ENCODE measurements at places on chromosomes 7 and 10.

- DNase-seq: no peak
These were observed 108.1 kb downstream of the PTN start for GRCh38 chr7:137235434-137235833.

DNA sequence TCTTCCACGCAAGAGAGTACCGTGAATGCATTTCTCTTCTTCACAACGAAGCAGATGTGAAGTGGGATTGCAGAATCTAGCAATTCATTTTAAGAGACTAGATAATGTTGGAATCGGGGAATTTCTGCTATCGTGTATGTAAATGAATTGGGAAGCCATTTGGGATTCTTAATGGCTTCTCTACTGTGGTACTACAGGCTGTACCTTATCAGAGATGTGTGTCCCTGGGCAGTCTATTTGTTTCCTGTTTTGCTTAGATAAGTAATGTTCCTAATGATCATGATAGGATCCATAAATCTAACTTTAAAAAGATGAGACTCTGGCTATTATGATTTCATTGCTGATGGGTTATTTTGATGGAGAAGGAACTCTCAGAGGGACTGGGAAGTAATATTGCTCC lies 320.6 kb downstream of the REEP3 start:
- no peak for DNase-seq

GRCh38 chr7:50226669-50227068 lies 77.8 kb upstream of the IKZF1 start:
- no peak for DNase-seq

DNA sequence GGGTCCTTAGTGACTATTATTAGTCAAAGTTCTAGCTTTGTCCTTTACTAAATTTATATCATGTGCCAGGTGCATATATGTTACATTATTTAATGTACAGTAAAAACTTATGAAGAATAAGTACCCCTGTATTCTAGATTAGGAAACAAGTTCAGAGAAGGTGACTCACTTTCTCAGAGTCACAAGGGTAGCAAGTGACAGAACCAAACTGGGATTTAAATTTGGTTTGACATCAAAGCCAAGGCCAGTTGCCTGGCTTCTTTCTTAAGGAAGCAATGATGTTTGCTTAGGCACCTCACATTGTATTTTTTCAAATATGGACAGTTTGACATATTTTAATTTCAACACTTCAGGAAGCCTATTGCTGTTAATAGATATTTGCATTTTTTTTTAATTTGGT lies 2.5 kb downstream of the LSM8 start:
- no peak for DNase-seq

DNA sequence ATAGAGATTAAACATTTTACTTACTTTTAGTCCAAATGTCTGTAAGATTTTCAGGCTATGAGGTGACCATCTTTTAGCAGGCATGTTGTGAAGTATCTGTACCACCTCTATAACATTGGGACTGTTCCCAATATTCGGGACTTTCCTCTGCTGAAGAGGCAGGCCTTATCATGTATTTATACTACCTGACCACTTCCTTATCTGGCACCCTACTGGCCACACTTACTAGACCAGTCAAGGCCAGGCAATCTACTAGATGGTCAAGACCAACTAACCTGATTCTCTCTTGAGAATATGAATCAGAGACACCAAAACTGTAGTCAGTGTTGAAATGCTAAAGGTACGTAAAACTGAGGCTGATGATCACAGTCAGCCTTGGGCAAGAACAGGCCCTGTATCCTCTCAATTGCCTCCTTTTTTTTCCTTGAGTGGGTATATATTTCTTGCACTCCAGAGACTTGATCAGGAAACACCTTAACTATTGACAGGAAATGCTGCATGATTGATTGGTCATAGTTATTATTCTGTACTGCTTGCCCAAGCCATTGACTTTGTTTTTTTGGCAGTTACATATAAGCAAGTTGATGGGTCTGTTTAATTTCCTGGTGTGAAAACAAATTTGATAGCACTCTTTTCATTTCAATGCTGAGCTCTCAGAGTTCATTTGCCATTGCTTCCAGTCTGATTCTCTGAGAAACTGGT lies 5.2 kb upstream of the PRKAR2B start:
- no peak for DNase-seq

DNA sequence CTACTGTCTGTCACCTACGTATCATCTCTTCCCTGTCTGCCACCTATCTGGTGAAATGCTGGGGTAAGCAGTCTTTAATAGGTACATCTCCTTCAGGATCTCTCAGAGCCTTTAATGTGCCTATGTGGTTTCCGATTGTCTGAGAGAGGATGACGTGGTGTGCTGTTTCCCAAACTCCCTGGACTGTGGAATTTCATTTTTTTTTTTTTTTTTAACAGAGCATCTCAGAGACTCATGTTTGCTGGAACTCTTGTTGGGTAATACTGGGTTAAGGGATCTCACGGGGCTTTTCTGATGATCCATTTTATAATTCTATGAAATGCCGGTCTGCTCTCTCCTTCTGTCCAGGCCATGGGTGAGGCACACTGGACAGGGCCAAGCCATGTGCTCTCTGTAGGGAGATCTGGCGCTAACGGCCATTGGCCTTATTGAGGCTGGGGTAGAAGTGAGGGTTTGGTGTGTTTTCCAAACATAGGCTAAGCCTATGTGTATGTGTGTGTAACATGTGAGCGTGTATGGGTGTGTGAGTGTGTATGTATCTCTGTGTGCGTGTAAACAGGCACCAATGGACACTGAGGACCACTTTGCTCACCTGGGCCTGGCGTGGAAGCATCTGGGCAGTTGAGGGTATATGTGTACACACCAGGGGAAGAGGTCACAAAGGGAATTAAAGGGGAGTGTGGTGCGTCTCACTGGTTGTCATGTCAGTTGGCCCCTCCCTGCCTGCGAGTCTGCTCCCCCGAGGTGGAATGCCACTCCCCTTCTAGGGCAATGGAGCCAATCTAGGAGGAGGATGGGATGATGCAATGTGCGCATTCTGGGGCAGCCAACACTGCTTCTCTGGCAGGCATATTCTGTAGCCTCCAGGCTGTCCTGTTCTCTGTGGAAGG lies 7.8 kb downstream of the ADRA2A start:
- no peak for DNase-seq

GRCh38 chr10:95742485-95742884 lies 13.5 kb upstream of the ENTPD1 start:
- DNase-seq: no peak

- DNase-seq: no peak
These were observed 17.1 kb downstream of the C10orf120 start for GRCh38 chr10:122682522-122682921.

DNA sequence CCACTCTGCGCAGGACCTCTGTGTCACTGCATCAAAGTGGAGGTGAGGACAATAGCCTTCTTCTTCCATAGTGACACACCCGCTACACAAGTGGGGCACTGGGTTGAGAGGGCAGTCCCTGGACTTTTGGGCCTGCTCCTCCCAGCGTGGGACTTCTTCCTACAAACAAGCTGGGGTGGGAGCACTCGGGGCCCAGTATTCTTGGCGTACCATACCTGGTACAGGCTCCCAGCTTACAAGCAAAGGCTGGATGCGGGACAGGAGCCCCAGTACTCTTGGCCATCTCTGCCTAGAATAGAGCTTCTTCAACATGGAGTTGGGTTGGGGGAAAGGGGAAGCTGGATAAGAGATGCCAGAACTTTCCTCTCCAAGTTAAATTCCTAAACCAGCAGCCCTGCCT lies 426.8 kb upstream of the FOXK1 start:
- DNase-seq: no peak

Data from NCI-H526 (cell line).